ENCODE measurements at places on chromosomes 6 and 20.

DNA sequence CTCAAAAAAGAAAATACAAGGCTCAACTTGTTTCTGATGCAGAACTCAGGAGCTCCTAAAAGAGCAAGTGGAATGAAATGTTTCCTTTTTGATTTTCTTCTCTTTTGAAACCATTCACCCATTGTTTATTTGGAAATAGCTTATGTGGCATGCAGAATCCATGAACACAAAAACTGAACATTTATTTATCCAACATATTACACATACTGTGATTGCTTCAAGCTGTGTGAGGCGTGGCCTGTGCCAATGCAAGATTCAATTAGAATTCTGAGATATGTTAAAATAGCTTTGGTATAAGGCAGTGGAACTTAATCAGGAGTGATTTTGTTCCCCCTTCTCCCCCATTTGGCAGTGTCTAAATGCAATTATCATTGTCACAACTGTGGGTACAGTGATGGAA lies 45.9 kb upstream of the CARMIL1 start:
- DNase-seq, result no peak

DNA sequence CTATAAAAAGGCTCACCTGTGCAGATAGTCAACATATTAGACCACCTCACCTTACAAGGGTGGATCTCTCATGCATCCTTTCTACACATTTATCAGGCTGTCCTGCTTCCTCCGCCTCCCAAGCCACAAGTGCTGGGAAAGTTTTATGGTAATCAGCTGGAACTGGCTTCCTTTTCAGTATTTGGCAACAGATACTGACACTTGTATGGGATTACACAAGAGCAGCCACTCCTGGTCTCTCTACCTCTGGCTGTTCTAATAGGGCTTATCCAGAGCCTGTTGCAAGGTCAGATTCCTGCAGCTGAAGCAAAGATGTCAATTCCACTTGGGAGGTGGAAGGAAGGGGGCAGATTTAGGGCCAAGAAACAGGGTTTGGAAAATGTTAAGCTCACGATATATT lies 503 bp upstream of the GPLD1 start:
- no peak for DNase-seq

DNA sequence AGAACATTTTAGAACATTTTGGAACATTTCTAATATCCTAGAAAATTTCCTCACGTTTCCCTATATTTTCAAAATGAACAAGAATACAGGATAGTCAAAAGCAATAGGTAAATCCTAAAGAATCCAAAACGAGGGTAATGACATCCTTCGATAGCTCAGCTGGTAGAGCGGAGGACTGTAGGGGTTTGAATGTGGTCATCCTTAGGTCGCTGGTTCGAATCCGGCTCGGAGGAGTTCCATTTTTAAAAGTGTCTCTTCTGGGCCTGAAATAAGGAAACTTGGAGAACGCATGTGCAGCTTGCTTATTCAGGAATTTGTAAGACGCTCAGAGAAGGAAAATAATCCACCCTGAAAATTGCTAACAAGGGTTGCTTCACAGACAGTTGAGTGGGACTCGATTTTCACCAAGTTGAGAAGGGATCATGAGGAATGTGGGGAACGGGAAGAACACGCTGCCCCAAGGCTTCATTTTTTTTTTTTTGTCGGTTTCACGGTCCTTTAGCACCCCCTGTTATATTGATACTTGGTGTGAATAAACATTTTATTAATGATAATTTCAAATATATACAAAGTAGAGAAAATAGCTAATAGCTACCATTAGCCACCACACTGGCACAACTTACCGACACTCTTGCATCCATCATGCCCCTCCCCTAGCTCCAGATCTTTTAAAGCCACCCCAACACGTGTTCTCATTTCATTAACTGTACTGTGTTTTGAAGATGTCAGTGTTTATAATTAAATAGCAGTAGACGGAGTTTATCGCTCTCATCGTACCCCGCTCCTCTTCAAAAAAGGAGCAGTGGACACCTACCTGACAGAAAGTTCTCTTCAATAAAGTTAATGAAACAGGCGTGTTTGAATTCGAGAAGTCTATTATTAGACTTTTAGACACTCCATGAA lies 1.8 kb upstream of the ABT1 start:
- no peak for DNase-seq

DNA sequence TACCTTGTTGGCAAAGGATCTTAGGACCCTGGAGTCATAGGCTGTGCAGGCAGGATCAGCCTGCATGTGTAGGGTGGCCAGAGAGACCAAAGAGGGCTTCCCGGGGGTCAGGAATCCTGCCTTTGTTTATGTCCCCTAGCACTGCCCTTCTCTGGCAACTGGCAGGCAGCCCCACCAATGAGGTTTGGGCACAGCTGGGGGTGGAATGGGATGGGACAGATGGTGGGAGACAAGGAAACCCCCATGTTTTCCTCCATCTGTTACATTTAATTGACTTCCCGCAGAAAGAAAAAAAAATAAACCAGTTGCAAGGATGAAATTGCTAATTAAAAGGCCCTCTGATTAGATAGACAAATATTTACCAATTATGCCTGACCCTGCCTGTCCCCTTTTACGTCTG lies 27.6 kb downstream of the CD40 start:
- no peak for DNase-seq

DNA sequence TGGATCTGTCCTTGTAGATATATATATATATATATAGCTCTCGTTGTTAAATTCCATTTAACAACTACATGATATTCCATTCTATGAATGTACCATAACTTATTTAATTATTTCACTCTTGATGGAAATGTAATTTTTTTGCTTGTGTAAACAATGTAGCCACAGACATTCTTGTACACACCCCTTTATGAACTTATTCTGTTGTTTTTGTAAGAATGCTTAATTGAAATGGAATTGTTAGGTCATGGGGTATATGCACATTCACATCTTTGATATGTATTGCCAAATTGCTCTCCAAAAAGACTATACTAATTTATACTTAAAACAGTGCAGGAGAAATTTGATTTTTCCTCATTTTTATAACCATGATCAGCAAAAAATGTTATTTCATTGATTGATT lies 67.2 kb downstream of the MAP3K4 start:
- DNase-seq, result no peak

DNA sequence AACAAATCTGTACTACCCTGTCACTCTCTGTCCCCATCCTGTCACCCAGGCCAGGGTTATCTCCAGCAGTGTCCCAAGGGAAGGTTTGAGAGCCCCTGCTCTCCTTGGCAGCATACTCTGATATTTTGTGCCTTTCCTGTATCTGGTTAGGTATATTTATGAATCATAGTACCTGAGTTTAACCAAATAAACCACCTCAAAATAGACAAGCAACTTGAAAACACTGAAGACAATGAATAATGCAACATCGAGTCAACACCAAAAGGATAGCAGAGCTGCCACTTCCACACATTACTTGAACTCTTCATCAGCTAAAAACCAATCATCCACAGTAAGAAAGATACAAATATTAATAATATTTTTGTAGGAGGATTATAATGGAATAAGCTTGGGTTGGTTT lies 142.6 kb upstream of the TAB2 start:
- no peak for DNase-seq

DNA sequence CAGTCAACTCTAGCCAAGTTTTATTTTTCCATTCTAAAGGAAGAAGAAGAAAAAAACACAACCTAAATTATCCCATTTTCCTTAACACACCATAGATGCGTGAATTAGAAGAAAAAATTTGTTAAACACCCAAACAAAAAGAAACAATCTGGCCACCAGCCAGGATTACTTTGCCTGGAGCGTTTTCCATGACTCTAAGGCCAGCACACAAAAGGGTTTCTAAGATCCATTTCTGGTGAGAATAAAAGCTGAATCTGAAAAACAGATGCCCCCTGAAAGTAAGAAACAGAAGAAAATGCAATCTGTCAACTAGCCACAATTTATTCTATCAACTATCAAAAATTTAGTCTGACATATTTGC lies 267.2 kb upstream of the SULF2 start:
- no peak for DNase-seq

- DNase-seq, result no peak
Observed at GRCh38 chr6:55643861-55644260, 64.9 kb upstream of the HMGCLL1 start.

DNA sequence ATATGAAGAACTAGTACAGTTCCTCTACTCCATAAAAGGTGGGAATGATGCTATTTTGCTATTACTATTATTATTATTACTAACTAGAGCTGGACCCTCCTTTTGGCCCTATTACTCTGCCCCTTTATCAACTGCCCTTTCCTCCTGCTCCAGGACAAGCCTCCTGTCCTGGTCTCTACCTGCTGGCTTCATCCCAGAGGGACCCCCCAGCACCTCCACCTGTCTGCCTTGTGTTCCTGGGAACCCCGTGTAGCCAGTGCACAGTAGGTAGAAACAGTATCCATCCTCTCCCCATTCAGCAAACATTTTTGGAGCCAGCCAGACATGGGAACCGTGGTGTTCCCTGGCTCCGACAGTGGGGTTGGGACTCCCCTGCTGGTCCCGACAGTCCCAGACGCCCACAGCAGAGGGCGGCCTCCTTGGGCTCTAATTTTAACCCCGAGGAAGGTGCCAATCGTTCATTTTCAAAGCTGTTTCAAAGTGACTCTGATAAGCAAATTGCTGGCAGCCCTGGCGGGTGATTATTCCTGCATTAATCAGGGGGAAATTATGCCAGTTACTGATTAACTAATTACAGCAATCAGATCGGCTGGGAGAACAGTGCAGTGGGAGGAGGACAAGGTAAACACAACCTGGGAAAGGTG lies 44.2 kb upstream of the MDGA1 start:
- no peak for DNase-seq

- no peak for DNase-seq
Observed at GRCh38 chr6:149984773-149985172, 21.0 kb downstream of the ULBP1 start.

DNA sequence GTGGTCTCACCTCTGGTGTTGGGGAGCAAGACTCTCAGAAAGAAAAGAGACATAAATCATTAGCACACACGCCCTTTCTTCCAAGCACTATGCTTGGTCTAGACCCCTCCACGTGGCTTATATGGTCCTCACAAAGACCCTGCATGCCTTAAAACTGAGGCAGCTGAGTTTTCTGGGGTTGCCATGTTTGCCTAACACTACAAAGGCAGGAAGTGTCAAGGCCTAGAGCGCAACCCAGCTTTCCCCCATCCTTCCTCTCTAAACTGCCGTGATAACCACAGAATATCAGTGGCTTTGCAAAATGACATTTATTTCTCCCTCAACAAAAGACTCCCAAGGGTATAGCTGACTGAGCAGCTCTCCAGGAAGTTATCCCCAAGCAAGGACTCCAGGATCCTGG lies 146.5 kb upstream of the TOP1 start:
- DNase-seq, result no peak

DNA sequence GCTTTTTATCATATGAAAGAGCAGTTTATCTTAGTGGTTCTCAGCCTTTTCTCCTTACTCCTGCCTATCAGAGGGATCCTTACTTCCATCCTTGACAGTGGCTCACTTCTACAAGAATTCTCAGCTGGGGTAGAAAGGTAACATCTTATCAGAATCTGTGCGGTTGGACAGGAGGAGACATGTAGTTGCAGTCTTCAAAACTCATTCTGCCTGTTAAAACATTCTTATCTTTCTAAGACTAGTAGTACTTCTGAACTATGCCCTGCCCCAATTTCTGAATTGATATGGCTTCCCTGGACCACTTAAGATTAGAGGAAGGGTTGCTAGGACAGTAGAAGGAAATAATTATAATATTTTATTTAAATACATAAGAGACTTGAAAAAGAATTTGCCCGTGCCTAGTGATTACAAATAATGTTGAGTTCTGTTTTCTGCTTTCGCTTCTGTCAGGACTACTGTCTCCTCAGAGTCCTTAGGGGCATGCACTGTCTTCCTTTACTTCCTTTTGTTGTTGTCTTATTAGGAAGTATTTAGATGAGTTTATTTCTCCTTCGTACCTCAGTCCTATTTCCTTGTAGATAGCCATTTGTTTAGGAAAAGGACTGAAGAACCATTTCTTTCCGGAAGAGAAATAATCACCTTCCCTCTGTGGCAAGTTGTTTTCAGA lies 24.9 kb downstream of the BLTP3A start:
- no peak for DNase-seq

DNA sequence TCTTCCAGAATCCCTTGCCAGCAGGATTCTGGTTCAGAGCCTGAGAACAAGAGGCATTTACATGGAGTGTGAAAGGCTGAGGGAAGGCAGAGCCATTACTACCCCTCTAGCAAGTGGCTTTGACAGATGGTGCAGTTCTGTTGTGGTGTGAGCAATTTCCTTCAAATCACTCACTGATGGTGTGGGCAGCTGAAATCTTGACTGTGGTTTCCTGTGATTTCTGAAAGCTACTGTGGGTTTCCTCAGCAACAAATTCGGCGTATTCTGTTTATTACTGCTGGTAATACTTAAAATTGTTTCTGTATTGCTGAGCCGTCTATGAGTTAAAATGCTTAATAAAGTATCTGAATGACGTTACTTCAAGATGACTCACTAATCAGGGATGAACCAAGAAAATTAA lies 181.5 kb upstream of the TCF21 start:
- DNase-seq, result peak; percentile 81

GRCh38 chr6:150336299-150336698 lies 32.5 kb upstream of the IYD start:
- no peak for DNase-seq

DNA sequence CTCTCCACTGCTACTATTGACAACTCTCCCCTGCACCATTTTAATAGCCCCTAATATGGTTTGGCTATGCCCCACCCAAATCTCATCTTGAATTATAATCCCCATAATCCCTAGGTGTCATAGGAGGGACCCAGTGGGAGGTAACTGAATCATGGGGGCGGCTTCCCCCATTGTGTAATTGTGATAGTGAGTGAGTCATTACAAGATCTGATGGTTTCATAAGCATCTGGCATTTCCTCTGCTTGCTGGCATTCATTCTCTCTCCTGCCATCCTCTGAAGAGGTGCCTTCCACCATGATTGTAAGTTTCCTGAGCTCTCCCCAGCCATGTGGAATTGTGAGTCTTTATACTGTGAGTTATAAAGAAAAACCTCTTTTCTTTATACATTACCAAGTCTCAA lies 74.1 kb upstream of the TCF21 start:
- no peak for DNase-seq

GRCh38 chr20:38434301-38434741 lies 807 bp downstream of the SNHG17 start:
- DNase-seq, result peak; percentile 18

DNA sequence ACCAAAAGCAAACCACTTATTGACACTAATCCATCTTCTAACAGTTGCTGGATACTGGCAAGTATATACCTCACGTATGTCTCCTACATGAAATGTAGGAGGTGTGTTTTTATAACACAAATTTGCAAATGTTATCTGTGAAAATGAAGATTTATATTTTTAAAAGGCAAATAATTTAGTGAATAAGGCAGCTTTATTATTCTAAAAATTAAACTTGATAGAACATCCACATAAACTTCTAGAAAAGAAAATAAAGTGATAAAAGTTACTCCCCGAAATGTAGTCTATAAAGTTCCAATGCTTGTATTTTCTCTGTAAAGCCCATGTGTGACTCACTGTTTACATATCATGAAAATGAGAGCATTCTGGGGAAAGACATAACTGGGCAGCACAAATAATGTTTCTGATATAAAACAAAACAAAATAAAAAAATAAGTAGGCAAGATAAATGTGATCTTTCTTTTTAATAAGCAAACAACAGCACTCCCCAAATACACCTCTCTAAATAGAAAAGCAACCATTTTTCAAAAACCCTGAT lies 84.4 kb downstream of the MAP7 start:
- no peak for DNase-seq

- no peak for DNase-seq
Observed at GRCh38 chr20:63743210-63743970, 3.8 kb downstream of the SLC2A4RG start.

- no peak for DNase-seq
Observed at GRCh38 chr20:33672426-33673113, 1.7 kb downstream of the NECAB3 start.

GRCh38 chr20:37640600-37641561 lies 52.9 kb upstream of the CTNNBL1 start:
- no peak for DNase-seq

All from hematopoietic multipotent progenitor cell (in vitro differentiated cells).